Stimulated activated CD8-positive, alpha-beta memory T cell treated with anti-CD3 and anti-CD28 coated beads, Interleukin-15, amount 100 ng/mL, for 4 hours (primary cell): ENCODE measurements at places on chromosomes 5 and 9.

GRCh38 chr5:133307275-133307674 lies 255.5 kb downstream of the HSPA4 start:
- DNase-seq: no peak

GRCh38 chr5:38265546-38266179 lies 7.3 kb downstream of the EGFLAM start:
- DNase-seq: no peak

GRCh38 chr9:87849144-87849758 lies 33.4 kb upstream of the SPATA31E1 start:
- DNase-seq: no peak

- no peak for DNase-seq
These were observed 48.1 kb downstream of the FOCAD start for GRCh38 chr9:20732118-20732517.

DNA sequence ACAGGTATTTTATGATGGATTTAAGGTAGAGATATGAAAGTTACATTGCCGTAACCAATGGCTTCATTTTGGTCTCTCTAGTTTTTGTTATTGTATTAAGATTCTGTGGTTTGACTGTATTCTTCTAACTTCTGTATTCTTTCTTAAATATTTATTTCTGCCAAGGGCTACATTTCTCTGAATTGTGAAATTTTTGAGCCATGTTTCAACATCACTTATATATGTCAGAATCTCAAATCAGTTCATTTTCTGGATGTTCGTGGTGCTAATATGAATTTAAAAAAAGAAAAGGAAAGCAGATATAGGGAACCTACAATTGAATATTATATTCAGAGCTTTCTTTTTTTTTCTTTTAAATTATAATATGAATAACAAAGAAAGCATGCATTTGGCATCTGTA lies 142.7 kb downstream of the ANXA1 start:
- DNase-seq: no peak
